SK-N-SH treated with all-trans-retinoic acid at 6 μM for 48 hours (cell line): ENCODE measurements at places on chromosomes 4 and X.
A peak's percentile ranks its signal among the peaks of the same experiment; 100 is the strongest.

GRCh38 chrX:153307276-153308178 lies 14.0 kb downstream of the PNMA6F start:
- ATAC-seq = no peak

- ATAC-seq = no peak
Observed at GRCh38 chrX:13808865-13809264, 8.0 kb downstream of the GPM6B start.

GRCh38 chr4:136680271-136680670 lies 852.0 kb downstream of the PCDH18 start:
- peak; percentile 75 for ATAC-seq

DNA sequence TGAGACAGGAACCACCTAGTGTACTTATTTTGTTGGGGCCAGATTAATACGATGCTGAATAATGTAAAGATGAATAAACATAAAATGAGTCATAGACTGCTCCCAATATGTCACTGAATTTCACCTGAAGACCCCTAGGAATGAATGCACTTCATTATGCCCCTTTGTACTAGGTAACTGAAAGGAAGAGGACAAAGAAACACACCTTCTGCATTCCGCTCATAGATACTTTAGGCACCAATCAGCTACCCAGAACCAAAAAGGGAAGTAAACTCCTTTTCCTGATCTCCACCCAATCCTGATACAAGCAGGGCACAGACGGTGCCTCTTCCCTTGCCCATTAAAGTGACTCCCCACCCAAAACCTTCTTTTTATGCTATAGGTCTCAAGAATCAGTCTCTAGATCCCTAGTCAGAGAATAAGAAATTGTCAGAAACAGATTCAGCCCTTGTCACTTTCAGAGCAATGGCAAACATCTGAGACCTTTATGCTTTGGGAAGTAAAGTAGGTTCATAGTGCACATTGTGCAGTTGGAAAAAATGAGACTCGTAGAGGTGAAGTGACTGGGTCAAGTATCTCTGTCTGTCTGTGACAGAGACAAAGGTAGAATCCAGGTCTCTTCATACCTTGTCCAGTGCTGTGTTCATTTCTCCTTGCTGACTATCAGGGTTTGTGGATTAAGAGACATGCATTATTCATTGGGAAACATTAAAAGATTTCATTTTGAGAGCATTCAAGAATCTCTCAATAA lies 2.3 kb downstream of the GPR174 start:
- no peak for ATAC-seq

DNA sequence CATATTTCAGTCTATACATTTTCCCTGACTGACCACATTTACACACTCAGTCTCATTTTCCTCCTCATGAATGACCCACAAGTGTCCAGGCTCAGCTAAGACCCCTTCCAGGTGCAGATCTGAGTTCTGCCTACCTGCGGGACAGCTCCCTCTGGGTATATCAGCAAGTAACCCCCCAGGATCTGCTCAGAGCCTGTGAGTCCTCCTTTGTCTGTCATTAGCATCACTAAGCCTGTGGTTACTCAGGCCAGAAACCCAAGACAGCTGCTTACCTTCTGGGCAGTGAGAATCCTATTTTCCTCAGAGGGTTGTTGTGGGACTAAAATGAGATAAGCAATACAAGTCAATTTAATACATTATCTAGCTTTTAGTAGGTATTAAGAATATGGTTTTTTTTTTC lies 487.6 kb upstream of the BOD1L1 start:
- ATAC-seq = no peak

DNA sequence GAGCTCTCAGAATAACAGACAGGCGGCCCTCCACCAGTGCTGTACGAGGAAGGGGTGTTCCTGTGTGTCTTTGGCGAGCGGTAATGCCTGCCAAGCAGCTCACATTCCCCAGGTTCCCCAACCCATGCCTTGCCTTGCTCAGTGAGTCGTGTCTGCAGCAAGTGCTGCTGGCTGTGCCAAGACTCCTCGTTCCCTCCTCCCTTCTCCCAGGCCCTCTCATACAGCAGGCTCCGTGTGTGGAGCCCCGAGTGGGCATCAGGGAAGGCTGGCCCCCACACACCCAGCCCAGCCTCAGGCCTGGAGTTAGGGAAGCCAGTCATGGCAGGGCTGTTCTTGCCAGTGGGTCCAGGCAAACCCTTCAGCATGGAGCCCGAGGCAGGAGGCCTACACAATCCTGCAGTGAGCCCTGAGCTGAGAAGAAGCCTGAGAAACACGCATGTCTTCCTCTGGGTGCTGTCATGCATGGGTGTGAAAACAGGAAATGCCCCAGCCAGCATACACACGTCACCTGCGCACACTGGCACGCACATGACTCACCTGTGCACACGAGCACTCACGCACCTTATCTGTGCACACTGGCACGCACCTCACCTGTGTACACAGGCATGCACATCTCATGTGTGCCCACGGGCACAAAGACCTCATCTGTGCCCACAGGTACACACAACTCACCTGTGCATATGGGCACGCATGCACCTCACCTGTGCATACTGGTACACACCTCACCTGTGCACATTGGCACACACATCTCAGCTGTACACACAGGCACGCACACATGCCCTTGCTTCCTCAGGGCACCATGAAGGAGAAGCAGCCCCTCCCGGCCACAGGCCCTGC lies 238.7 kb downstream of the DHRSX start:
- peak; percentile 47 for ATAC-seq

DNA sequence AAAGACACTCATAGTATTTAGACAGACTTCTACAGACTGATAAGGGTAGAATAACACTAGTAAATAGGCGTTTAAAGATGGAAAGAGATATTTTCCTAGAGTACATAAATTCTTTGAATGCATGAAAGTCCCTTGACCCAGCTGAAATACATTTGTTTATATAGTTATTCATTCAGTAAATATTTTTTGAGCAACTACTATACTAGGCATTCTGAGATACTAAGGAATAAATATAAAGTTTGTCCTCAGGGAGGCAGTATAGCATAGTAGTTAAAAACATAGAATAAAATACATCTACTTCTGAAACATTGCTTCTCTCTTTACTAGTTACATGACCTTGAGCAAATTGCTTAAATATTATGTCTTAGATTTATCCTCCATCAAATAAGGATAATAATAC lies 27.4 kb downstream of the HMGN5 start:
- ATAC-seq = peak; percentile 75

GRCh38 chr4:81687471-81687870 lies 215.8 kb upstream of the RASGEF1B start:
- no peak for ATAC-seq
